Retina (tissue), 1 donor: ENCODE measurements at places on chromosomes 12 and 14.

- DNase-seq: no peak
Observed at GRCh38 chr14:77648520-77649200, 32.2 kb upstream of the SPTLC2 start.

DNA sequence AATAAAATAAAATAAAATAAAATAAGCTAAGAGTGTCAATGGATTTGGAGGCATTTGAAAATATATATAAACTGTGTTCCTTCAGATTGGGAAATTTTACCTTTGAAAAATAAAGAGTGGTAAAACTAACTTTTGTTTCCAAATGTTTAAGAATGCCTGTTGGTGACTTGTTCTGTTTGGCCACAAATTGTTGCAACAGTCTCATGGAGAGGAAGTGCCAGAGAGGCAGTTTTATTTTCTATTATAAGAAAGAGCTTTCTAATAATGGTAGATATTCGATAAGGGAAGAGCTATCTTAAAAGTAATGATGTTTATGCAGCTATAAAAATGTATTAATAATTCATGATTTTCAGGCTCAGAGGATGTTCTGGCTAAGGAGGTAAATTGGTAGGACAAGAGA lies 68.8 kb upstream of the MDGA2 start:
- DNase-seq: no peak

GRCh38 chr12:55842681-55843429 lies at the start of gene MMP19:
Gene MMP19 (minus strand): TSS chr12:55842936. CDS start chr12:55842830, 106 bp downstream.
- no peak for DNase-seq

DNA sequence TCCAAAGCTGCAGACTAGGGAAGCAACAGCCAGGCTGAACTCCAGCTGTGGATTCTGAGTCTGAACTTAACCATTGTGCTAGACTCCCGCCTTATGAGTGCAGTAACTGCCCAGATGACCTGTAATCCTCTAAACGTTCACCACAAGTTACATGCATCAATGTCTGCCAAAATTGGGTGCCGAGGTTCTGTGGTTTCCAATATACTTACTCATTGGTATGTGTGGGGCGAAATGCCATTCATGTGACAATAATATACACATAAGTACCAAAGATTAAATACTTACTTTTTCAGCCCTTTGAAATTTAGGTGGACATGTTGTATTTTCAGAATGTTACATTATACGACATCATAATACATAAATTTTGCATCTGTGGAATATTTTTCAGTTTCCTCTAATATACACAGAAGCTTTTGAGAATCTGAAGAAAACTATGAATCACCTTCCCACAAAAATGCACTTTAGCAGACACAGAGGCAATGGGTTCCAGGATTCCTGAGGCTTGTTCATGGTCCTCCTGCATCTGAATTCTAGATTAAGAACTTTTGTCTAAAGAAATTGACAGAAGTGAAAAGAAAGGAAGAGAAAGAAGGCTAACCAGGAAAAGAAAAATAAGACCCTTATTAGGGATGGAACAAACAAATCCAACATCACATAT lies 31.7 kb downstream of the GRIP1 start:
- no peak for DNase-seq

DNA sequence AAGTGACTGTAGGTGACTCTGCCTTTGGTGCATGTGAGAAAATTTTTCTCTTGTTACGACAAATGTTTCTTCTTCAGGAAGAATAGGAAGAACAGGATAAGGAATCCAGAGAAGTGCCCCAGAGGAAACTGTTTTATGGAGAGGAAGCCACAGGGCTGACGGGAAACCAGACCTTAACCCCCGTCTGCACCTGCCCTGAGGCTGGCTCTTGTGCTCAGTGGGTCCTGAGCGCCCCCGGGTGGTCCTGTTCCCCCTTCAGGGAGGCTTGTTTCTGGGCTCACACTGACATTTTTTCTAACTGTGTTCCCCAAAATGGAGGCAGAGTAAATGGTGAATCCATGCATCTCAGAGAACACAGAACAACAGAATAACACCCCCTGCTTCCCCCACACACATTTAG lies 691.8 kb downstream of the TMEM121 start:
- DNase-seq: no peak

DNA sequence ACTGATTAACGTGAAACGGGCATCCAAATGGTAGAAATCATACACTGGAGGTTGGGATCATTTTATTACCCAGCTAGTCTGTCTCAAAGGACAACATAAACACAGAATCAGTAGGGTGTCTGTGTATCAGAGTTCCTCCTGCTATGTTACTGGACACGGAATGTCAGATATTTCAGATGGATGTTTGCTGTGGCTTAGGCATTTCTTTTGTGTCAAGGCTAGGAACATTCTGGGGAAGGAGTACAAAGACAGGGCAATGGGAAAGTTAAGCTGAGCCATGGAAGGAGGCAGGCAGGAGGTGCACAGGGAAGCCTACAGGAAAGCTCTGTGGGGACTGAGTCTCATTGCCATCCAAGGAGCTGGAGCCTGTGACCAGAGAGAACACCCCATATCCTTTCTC lies 254.6 kb downstream of the C12orf75 start:
- no peak for DNase-seq
